ENCODE measurements at places on chromosomes 3 and 15.

DNA sequence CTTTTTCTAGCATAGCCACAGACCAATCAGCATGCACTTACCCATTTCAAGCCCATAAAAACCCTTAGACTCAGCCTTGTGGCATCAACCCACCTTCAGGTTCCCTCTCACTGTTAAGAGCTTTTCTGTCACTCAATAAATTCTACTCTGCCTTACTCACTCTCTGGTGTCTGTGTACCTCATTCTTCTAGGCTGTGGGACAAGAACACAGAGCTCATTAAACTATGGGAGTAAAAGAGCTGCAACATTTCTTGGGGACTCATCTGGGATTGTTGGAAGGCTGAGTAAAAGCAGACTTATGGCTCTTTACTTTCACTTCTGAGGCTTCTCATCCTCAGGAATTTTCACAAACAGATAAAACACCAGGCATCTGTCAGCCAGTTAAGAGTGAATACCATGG lies 879.3 kb downstream of the ROBO2 start:
- no peak for DNase-seq

DNA sequence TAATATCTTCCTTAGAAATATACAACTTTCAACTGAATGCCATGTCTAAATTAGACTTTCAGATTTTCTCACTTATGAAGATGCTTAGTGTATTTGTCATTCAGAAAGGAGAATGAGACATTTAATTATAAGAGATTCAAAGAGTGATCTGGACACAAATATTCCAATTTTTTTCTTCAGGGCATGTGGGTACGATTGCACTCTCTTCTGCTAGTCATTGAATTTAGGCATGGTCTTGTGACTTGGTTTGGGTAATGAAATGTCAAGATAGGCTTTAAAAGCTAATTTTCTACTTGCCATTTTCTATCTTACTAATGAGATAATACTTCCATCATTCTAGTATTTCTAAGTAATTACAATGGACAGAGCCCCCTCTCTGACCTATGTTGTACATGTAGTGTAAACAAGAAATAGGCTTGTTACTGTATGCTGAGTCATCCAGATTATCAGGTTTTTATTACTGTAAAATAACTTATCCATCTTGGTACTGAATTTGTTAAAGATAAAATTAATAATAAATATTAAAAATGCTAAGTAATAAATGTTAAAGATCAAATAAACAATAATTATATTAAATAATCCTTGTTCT lies 770.8 kb upstream of the BCHE start:
- no peak for DNase-seq

GRCh38 chr3:42489937-42490227 lies 12.6 kb upstream of the VIPR1 start:
- DNase-seq = no peak

DNA sequence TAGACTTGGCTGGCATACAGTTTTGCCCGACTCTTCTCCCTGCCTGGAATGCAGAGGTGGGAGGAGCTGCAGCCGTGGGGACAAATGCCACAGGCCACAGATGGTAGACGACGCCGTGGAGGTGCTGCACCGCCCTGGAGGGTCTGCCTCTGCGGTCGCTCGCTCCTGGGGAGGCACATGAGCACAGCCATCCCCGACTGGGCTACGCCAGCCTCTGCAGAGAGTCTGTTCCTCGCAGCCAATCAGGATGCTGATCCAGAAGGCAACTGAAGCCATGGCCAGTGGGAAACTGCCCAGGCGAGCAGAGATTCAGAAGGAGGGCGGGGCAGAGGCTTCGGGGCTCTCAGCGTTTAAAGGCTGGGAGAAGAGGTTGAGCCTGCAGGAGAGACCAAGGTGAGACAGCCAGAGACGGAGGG lies 11.9 kb upstream of the LRRC15 start:
- DNase-seq = no peak

DNA sequence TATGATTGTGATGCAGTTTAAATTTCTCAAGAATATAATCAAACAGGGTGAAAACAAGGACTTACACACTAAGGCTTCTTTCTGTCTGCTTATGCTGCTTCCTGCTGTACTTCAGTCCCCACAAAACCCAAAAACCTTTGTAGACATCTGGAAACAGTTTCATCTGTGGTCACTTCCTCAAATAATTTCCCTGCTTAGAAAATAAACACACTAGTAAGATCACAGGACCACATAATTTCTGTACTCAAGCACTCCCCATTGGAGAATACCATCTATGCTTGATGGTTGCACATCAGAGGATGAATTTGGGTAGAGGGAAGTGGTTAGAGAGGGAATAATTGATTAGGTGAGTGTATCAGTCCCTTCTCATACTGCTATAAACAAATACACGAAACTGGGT lies 266.2 kb downstream of the LSAMP start:
- DNase-seq = no peak

- DNase-seq = no peak
Observed at GRCh38 chr15:55044162-55044561, 152.6 kb downstream of the RSL24D1 start.

DNA sequence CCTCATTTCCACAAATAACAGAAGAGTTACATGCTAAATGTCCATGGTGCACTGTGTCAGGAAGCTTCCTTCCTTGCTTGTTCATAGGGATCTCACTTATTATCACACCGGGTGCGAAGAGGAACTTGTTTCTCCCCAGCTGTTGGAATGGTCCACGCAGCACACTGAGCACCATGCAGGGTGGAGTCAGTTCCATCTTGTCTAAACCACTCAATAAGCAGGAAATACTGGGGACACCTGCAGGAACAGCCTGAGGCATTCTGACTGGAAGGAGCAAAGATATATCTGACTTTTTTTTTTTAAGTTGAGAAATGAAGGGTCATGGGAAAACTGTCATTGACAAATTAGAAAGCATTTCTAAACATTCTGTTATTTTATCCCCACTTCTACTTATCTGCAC lies 70.0 kb upstream of the WDR72 start:
- no peak for DNase-seq

All from left kidney (tissue), 8 donors.